ENCODE measurements at places on chromosomes 2 and 18.

GRCh38 chr2:14550658-14551057, 81.9 kb upstream of the LRATD1 start:
- DNase-seq, result no peak

- DNase-seq, result no peak
These were observed 243.5 kb downstream of the ANAPC1 start for GRCh38 chr2:111640480-111640879.

GRCh38 chr2:240161087-240161750, 20.8 kb upstream of the OTOS start:
- DNase-seq, result no peak

DNA sequence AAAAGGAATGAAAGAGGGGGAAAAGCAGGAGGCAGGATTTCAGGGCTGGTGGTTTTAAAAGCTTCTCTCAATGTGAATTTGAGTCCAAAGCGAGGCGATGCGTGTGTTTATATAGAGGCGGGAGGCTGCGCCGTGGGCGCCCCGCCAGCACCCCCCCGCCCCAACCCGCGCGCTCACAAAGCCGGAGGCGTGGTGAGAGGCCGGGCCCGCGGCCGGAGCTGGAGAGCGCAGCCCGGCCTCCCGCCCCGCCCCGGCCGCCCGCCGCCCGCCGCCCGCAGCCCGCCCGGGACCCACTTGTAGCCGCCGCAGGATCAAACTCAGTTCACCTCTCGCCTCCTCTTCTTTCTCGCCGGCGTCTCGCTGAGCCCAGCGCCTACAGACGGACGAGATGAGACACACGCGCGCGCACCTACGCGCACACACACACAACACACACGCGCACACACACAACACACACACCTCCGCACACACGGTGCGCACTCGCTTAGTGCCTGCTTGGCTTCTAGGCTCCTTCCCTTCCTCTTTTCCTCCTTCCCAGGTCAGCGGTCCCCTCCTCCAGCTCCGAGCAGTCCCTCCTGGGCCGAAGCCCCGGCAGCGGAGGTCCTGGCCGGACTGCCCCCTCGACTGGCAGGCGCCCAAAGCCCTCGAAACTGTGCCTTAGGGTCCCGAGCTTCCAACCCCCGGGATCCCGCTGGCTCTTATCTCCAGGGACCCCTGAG, 1.3 kb upstream of the CYP26B1 start:
- no peak for DNase-seq

DNA sequence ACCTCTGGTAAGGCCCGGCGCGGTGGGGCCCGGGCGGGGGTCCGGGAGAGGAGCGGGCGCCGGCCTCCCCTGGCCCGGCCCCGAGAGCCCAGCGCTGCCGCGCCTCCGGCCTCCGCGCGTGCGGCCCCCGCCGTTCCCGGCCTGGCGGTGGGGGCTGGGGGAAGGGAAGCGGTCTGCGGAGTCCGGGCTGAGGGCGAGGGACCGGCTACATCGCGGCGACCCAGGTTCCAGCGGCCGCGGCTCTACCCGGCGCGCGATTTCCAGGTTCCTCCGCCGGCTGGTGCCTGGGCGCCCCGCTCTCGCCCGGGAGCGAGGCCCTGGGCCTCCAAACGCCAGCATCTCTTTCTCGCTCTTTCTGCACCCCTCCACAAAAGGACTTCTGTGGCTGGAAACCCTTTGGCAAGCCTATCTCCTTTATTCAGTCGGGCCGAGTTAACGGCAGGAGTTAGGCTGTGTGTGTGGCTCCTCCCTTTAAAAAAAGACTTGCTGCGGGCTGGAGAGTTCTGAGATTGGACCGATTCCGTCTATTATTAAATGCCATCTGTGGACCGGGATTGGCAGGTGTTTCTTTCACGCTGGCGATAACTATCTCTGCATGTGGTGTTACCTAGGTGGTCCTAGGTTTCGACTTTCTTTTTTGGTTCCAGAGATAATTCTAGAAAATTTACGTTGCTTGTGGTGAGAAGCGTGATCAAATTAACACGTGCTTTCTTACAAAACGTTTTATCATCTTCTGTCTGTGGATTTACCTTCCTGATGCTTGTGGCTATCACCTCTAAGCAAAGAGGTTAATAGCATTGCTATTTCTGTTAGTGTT, 592 bp downstream of the ME2 start:
- DNase-seq, result no peak

- DNase-seq, result no peak
These were observed 38.0 kb downstream of the BIN1 start for GRCh38 chr2:127069003-127069402.

- no peak for DNase-seq
These were observed 138.5 kb upstream of the CDH20 start for GRCh38 chr18:61194726-61195125.

DNA sequence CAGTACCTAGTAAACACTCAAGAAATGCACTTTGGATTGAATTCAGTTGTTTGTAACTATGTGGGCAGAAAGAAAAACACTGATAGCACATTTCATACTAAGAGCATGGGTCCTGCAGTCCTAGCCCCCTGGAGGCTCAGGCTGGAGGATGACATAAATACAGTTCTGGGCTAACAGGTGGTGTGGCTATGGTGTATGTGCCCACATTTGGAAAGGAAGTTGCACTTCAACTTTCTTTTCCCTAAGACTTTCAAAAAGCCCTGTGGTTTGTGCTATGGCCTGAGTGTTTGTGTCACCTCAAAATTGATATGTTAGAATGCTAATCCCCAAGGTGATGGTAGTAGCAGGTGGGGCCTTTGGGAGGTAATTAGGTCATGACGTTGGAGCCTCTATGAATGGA, 218.2 kb downstream of the CDCA7 start:
- DNase-seq, result no peak

DNA sequence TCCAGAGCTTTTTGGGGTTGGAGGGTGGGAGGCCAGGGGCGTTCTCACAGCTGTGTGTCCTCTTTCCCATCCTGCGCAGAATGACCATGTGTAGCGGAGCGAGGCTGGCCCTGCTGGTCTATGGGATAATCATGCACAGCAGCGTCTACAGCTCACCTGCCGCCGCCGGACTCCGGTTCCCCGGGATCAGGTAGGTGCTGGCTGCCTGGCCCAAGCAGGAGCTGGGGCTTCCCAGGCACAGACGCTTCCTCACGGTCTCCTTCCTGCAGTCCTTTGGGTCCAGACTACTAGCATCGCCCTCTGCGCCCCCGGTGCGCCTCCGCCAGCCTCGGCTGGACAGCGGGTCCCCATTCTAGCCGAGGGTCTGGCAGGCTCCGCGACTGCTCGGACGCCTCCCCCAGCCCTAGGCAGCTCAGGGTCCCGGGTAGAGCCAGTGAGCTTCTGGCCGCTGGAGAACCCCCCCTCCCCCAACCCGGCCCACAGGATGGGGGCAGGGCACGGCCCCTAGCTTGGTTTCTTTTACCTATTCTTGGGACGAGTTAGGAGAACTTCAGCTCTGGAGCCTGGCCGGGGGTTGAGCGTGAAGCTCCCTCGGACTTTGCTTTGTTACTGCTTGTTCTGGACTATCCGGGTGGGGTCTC, 756 bp downstream of the ADCYAP1 start:
- no peak for DNase-seq

GRCh38 chr2:219459460-219460311, 25.0 kb downstream of the SPEG start:
- DNase-seq, result no peak

DNA sequence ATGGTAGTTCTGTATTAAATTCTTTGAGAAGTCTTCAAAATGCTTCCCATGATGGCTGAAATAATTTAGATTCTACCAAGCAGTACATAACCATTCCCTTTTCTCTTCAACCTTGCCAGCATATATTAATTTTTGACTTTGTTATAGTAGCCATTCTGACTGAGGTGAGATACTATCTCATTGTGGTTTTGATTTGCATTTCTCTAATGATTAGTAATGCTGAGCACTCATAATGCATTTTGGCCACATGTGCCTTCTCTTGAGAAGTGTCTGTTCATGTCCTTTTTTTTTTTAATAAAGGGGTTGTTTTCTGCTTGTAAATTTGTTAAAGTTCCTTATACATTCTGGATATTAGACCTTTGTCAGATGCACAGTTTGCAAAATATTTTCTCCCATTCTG, 173.9 kb downstream of the CALCRL start:
- DNase-seq, result no peak

DNA sequence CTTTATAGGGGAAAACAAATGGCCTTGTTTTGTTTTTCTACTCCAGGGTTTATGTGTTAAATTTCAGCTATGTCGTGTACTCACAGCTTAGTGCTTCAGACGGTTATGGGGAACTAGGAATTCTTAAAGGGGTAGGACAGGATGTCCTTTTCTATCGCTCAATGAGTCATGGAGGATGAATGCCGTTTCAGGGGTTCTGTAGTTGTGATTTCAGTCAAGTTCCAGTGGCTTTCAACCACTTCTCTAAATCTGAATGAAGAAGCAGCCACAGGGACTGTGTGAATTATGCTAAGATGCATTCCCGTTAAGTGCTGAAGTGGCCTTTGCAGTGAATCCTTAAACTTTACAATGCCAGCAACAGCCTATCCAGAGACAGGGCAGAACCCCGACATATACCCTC, 1231.7 kb upstream of the ZEB2 start:
- no peak for DNase-seq

DNA sequence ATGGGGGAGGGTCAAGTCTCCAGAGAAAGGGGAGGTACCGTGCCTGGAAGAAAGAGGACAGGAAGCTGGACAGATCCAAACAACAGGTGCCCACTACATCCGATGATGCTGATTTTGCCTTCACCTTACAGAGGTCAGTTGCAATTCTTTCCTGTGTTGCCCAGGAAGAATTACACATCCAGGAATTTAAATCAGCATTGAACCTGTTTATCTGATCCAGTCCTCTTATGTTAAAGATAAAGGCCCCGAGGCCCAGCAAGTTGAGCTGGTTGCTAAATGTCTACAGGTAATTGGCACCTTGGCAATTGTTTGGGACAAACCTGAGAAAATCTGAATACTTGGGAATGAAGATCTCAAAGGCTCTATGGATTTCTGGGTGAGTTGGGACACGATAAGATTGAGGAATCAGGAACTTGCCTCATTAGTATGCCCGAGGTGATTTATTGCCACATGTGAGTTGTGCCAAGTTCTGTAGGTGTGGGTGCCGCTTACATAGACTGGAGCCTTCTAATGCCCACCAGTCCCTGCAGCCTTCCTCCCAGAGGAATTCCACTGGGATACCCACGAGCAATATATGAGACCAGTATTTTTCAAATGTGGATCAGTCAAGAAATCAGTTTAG, 6.9 kb upstream of the CNNM4 start:
- no peak for DNase-seq

DNA sequence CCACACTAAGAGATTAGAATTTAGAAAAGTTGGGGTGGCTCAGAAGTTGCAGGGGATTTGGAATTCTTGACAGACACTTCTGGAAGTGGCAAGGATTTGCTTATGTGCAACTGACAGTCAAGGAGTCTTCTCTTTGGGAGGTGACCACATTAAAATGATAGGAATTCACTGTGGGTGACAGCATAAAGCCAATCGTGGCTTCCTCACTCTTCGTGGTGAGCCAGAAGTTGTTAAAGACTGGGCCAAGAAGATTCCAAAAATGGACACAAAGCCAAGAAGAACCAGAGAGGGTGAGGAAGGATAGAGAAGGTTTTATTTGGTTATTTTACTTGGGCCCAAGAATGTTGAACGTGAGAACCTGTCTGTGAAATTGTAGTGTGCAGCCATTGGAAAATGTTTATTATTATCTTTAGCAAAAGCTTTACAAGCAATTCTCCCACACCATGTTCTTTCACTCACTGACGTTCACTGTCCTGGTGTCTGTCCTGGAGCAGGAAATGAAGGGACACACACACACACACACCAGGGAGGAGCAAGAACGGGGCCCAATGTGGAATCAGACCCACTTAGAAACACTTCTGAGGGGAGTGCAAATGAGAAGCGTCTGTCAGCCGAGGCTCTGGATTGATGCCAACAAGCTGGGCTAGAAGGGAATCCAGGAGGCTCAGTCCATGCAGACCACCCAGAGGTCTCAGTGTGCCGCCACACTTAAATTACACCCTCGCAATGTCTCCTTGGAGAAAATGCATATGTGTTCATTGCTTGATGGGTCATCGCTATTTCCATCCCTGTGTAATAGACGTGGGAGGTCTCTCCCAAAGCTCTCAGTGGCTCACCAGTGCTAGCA, 37.2 kb downstream of the STEAP3 start:
- no peak for DNase-seq

DNA sequence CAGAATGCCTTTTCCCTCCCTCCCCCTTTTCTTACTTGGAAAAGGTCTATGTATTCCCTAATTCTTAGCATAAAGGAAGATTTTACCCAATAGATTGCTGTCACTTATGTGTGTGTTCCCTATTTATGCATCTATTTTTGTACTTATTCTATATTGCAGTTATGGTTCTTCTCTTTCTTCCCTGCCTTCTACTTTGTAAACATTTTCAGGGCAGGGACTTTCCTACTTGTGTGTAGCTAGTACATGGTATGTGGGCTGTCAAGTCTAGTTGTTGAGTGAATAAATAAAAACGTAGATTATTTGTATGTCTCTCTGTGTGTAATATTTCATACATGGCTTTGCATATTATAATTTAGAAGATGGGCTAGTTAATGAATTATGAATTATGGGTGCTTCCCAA, 45.3 kb downstream of the PSMD14 start:
- DNase-seq, result no peak

DNA sequence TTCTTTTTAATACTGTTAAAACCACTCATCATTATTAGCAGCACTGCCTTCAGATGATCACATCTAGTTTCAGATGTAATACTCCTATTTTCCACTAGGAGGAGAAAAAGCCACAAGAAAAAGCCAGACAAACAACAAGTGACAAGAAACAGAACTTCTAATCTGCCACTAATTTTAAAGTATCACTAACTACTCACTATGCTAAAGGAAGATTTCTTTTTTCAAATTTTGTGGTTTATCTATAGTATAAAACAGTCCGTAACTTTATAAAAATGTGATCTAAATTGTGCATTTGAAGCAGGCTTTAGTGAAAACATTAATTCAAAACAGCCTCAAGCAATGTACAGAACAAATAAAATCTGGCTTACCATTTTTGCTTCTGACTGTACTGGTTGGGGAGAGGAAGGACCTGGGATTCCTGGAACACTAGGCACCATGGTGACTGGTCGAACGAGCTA, 56.8 kb downstream of the ATF2 start:
- peak; percentile 35 for DNase-seq

DNA sequence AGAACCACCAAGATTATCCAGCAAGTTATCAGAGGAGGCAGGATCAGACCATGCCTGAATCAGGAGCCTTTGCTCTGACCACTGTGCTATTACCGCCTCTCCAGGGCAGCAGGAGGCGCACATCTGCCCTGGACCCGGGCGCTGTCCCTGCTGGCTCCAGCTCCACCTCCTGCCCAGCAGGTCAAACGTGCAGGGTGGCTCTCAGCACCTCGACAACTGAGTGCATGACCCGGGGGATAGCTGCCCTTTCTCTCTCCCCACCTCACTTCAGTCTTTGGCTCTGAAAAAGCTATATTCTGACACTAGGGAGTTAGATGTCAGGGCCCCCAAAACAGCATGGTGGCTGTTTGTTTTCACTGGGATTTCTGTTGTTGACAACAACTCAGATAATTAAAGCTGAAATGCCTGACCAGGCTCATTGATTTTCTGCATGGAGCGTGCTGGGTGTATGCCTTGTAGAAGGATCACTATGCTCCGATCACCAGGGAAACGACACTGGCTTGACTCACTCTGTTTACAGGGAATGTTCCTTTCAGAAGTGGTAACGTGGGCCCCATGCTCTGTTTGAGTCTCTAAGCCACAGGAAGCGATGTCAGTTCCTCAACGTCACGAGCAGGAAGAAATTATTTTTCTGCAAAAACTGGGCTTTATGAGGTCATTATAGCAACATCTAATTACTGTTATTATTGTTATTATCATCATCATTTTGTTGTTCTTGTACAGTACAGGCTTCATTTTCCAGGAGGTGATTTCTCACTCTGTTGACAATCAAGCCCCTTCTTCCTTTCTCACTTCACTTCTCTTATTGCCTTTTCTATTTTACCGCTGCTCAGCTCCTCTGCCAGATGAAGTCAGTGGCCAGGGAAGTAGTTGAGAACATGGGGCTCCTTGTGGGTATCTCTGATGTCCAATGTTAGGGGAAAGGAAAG, 125.6 kb downstream of the PLB1 start:
- peak; percentile 74 for DNase-seq

Data from fibroblast of skin of left quadriceps (primary cell).